ENCODE measurements at places on chromosomes 5 and 9.

GRCh38 chr5:121174351-121174750 lies 677.3 kb upstream of the FTMT start:
- no peak for DNase-seq

GRCh38 chr5:143687604-143688003 lies 124.4 kb upstream of the HMHB1 start:
- no peak for DNase-seq

DNA sequence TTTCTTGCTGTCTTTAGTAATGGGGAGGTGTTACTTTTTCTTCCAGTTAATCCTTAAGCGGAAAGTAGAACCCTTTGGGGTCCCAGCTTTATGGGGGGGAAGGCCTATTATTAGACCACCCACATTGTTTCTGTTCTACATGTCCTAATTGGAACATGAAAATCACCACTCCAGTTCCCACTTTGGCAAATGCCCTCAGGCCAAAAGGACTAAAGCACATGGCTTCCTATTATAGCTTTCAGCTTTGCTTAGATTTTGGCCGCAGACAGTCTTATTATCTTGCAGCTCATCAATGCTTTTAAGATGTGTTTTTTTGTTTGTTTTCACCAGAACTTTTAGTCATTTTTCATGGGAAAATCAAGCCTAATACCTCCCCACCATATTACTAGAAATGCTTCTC lies 296.8 kb upstream of the ANKH start:
- DNase-seq, result no peak

- DNase-seq, result no peak
These were observed 34.9 kb downstream of the SPRY4 start for GRCh38 chr5:142289708-142290576.

GRCh38 chr5:68088302-68088701 lies 127.3 kb upstream of the PIK3R1 start:
- no peak for DNase-seq

- DNase-seq, result no peak
These were observed 1.9 kb upstream of the PAEP start for GRCh38 chr9:135559606-135560005.

DNA sequence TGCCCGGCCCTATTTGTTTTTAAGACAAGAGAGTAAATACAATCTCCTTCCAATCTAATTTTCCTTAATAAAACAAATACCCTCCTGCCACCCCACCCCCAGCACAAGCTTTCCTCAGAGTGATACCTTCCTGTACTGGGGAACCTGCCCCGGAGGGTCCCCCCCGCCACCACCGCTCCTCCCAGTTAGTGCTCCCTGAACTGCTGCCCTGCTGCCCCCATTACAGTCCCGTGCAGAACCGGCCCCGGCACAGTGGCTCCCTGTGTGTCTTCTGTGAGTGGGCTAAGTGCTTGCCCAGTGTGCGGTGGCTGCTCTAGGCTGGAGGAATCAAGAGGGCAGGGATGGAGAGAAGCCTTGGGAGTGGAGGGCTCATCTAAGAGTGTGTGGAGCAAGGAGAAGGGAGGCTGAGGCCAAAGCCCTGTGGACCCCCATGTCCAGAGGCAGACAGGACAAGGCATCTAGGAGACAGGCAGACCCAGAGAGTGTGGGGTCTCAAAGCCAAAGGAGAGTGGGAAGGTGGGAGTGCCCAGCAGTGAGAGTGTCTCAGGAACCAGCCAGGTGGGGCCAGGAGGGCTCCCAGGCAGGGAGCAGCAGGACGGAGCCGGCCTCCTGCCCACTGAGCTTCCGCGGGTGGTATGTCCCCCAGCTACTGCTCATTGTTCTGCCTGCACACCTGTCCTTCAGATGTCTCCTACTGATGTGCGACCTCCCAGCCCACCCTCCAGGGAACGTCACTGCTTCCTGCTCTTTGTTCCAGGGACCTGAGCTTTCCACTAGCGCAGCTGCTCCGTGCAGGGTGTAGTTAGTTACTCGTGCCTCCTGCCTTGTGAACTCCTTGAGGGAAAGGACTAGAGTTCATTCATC lies 129.0 kb downstream of the DAB2IP start:
- DNase-seq, result no peak

DNA sequence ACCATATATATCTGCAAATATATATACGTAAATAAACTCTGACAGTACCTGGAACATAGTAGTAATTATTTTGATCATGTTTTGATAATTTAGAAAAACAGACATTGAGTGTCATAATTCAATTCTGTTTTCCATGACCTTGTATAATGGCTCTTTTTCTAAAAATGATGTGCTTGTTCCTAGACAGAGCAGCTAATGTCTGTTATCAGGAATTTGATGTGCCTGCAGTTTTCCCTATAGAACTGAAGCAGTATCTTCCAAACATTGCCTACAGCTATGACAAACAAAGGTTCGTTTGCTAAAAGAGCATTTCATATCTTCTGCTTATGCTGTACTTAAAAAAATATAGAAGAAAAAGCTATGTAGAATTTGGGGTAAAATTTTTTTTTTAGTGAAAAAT lies 5.3 kb downstream of the SETD9 start:
- no peak for DNase-seq

DNA sequence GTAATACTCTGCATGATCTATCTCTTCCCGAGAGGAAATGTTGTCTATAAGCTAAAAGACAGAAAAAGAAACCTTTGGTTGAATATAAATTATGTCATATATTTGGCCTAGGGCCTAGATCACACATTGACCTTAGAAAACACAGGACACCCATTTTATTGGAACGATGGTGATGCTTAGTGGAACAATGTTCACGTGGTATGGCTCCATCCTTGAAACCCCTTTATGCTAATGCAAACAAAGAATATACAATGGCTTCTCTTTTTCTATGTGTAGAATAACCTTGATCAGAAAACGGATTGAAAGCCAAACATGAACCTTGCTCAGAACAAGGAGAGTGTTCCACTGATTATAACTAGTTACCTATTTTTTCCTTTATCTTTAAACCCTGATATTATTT lies 24.5 kb downstream of the MRPS27 start:
- DNase-seq, result no peak

DNA sequence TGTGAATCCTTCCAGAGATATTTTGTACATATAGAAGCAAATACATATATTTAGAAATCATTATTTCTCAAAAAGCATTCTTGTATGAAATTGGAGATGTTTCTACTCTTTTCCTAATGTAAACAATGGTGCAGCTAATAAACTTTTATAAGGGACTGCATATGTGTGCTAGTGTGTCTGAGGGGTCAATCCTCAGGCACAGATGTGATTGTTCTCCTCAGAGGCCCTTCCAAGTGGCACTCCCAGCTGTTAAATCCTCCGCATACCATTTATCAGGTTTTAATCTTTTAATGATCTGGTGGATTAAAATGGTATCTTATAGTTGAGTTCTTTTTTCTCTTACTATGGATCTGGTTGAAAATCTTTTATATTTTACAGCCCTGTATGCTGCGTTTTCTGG lies 5.6 kb upstream of the OMD start:
- DNase-seq, result no peak

- DNase-seq, result no peak
These were observed 288.0 kb upstream of the ANKH start for GRCh38 chr5:15159606-15160005.

DNA sequence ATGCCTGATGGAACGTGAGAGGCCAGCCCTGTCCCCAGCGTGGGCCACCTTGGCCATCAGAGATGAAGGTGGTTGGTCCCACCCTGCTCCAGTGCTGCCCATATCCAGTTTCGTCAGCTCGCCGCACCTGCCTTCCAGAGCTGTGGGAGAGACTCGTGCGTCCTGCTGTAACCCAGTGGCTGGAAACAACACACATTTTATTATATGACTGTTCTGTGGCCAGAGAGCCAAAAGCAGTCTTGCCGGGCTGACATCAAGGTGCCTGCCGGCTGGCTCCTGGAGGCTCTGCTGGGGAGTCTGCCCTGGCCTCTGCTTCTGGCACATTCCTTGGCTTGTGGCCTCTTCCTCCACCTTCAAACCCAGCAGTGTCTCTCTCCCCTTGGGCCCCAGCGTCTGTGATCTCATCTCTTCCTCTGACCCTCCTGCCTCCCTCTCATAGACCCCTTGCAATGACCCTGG lies 94.7 kb downstream of the RXRA start:
- DNase-seq, result no peak

DNA sequence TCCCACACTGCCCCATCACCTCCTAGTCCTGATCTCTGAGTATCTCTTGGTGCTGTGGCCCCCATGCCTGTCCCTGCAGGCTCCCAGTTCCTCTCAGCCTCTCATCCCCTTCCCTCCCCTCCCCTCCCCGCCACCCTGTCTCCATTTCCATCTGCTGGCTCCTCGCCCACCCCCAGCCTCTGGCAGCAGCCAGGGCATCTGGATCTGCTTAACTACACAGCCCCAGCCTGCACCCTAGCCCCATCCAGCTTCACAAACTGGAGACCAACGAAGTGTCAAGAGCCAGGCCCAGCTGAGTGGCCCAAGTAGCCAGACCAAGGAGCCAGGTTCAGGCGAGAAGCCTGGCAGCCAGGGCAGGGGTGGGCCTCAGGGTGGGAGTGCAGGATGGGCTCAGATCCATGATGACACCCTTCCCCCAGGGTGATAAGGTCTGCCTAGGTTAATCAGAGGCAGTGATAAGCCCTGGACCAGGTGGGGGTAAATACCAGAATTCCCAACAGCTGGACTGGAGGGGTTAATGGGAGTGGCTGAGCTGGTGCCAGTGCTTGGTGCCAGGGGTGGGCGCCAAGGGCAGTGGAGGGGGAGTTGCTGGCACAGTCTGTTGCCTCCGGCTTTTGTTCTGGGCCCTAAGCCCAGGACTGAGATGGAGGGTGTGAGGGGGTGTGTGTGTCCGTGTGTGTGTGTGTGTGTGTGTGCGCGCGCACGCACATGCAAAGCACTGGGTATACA lies 2.5 kb downstream of the IL11RA start:
- no peak for DNase-seq

- no peak for DNase-seq
These were observed 72.0 kb downstream of the MLLT3 start for GRCh38 chr9:20550326-20550725.

- DNase-seq, result no peak
These were observed 54.6 kb upstream of the TCF7 start for GRCh38 chr5:134059758-134060495.

DNA sequence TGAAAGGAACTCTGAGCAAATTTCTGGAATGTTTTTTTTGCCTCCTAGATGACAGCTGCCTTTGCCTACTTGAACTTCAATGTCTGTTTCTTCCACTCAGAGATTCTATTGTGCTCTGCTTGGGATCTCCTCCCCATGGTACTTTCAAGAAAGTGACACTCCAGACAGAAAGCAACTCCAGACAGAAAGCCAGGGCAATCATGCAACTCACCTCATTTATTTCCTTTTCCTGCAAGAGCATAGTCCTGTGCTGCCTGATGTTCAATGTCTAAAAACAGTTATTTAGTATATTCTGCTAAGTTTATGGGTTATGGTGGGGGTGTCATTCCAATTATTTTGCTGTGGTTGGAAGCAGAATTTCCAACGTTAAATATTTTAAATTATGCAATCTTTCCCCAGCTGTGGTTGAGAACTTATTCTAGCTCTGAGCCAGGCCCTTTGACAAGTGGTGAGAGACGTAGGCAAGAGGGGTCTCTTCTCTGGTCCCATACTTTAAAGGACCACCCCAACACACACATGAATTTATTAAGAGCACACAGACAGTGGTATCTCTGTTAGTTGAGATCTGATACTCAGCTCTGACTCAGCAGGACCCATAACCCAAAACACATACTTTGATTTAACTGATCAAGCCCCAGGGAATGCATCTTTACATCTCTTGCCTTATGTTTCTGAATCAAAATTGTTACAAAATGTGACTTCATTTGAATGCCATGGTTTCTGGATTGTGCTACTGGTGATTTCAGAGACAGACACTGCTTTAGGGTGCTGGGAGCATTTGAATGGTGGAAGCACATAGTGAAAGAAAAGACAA lies 39.5 kb upstream of the MAMDC2 start:
- DNase-seq, result no peak

DNA sequence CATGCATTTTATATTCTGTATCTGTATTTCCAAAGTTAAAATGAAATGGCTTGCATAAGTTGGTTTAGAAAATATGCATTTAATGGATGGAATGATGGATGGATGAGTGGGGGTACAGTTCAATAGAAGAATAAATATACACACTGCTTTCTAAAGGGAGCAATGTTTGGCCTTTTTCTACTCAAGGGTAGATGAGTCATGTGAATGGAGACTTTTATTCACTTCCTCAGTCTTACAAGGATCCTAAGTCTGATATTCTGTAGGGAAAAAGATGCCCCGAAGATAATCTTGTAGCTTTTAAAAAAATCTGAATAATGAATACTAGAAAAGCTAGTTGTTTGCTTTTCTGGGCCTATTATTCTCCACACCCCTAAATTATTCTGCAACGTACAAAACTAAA lies 2112.1 kb downstream of the MAT2B start:
- DNase-seq, result no peak

- no peak for DNase-seq
These were observed 293.6 kb downstream of the FER start for GRCh38 chr5:109041317-109041716.

GRCh38 chr5:6660688-6661087 lies 27.4 kb downstream of the SRD5A1 start:
- DNase-seq, result no peak

DNA sequence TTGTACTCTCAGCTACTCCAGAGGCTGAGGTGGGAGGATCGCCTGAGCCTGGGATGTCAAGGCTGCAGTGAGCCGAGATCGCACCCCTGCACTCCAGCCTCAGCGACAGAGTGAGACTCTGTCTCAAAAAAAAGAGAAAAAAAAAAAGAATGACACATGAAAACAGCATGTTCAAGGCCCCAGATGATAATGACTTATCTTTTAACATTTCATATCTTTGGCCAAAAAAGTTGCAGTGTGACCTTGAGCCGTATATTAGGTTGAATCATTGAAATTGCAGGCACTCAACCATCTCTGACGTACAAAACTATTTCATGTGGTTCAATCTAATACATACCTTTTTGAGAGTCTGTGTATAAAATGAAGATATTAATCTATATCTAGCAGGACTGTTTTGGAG lies 79.1 kb upstream of the CPEB4 start:
- DNase-seq, result no peak

DNA sequence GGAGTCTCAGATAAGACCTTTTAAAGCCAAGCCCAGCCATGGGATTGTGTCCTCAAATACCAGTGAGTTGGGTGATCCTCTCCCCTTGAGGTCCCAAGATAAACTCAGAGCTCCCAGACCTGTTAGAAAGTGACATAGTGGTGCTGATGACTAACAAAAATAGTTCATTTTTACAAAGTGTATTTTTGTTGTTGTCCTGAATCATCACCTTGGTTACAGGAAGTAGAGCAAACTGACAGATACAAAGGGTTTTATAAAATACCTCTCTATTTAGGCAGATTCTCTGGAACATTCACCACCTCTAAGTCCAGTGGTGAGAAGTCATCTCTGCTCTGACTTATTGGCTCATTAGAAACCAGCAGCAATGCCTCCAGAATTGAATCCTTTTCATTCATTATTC lies 259.3 kb downstream of the CEMIP2 start:
- DNase-seq, result no peak

GRCh38 chr5:83096660-83097339 lies 19.5 kb downstream of the XRCC4 start:
- no peak for DNase-seq

All from GM12891 (cell line).